Osteocyte (in vitro differentiated cells): ENCODE measurements at places on chromosomes 13 and 19.
A peak's percentile ranks its signal among the peaks of the same experiment; 100 is the strongest.

DNA sequence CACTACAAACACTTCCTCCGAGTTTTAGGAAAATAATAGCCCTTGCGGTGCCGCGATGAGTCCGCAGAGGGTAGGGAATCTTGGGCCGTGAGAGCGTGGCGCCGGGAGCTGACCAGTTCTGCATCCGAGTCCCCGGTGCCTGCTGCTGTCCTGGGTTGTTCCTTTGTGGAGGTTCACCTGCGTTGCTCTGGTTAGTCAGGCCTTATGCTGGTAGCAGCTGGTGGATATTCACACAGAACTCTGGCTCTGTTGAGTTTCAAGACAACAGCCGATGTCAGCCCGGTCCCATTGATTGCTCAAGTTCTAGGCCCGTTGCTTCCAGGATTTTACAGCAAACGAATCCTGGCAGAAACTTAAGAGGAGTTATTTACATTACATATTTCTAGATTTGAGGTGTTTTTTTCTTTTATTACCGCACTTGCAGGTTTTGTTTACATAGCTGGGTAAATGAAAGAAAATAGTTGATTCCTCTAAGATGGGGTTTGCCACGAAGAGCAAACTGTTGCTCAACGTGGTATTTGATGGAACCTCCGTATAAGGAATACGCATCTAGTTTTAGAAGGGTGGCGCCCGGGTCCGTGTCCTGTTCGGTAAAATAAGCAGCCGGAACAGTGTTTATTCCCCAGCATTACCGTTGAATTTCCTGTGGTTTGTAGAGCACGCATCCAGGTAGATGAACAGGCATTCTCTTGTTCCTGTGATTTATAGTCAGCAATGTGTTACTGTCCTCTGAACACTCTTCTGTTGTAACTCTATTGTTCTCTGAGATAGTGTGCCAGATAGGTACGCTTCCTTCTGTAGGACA lies 1.3 kb downstream of the CLDN10 start:
- peak overlapping the region; percentile 45 for H3K4me3 ChIP-seq
- H3K36me3 ChIP-seq: no peaks in the 10 kb centered on the region
- no peak overlapping the region for H3K27ac ChIP-seq
- peaks cover 6% of the 10 kb centered on the region for H3K4me1 ChIP-seq

- no peaks in the 10 kb centered on the region for H3K27me3 ChIP-seq
- H3K4me3 ChIP-seq: peak overlapping the region; percentile 36
- DNase-seq: no peak
Measured at GRCh38 chr19:46295401-46296201, 1.2 kb upstream of the HIF3A start.

DNA sequence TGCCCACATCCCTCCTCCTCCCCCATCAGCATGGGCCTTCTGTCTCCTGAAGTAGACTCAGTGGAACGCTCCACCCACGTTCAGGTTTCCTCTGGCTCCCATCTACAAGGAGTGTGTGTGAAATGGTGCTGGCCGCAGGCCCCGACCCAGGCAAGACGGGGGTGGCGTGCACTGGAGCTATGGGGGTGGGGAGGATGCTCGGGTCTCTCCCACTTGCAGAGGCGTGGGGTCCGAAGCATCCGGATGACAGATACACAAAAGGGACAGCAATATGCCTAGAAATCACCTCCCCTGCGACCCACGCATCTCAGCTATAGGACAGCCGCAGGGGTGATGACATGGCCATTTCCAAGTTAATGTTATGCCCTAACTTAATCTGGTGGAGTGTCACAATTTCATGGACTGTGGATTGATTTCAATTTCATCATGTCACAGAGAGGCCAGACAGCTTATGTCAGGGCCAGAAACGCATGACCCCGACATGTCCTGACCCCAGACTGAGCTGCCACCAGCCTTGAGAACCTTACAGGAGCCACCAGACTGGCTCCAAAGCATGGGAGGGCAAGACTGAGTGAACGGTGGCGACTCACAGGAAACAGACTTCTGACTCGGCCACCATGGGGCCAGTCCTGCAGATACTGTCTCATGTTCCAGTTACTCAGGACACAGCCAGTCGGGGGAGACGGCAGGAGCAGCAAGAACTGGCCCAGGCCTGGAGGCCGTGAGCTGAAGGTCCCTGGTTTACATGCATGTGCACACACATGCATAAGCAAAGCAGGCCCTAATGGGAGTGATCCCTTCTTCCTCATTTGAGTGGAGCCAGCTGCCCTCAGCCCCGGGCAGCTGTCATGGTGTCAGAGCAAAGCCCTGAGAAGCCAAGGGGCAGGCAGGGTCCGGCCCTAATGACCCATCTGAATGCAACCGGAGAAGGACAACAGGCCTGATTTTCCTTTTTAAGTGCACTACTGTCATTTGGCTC lies 82.2 kb downstream of the SLC7A1 start:
- H3K4me1 ChIP-seq: peaks cover 44% of the 10 kb centered on the region
- H3K36me3 ChIP-seq: peaks cover 51% of the 10 kb centered on the region
- DNase-seq: no peak
- H3K27me3 ChIP-seq: no peaks in the 10 kb centered on the region
- H3K4me3 ChIP-seq: no peak overlapping the region
- no peak overlapping the region for H3K27ac ChIP-seq

DNA sequence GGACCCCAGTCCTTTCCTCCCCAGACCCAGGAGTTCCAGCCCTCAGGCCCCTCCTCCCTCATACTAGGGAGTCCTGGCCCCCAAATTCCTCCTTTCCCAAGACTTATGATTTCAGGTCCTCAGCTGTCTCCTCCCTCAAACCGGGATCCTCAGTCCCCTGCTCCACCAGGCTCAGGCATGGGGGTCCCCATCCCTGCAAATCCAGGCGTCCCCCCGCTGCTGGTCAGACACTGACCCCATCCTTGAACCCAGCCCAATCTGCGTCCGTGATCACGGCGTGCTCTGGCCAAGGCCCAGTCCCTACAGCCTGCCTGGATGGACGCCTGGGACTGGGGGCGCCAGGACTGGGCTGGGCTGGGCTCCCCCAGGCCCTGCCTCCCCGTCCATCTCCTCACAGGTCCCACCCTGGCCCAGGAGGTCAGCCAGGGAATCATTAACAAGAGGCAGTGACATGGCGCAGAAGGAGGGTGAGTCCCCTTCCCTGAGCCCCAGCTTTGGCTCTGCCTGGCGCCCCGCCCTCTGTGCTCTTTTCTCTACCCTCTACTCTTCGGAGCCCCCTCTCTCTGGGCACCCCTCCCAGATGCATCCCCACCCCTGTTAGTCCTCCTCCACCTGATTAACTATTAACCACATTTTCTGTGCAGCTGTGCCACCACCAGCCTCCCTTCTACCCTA lies 672 bp downstream of the HPN start:
- no peak overlapping the region for H3K27ac ChIP-seq
- peaks cover 9% of the 10 kb centered on the region for H3K4me1 ChIP-seq
- DNase-seq: no peak
- no peaks in the 10 kb centered on the region for H3K27me3 ChIP-seq
- H3K36me3 ChIP-seq: no peaks in the 10 kb centered on the region

GRCh38 chr13:74574964-74575728 lies 440.9 kb upstream of the KLF12 start:
- H3K4me1 ChIP-seq: peaks cover 24% of the 10 kb centered on the region
- DNase-seq: no peak
- no peaks in the 10 kb centered on the region for H3K36me3 ChIP-seq

DNA sequence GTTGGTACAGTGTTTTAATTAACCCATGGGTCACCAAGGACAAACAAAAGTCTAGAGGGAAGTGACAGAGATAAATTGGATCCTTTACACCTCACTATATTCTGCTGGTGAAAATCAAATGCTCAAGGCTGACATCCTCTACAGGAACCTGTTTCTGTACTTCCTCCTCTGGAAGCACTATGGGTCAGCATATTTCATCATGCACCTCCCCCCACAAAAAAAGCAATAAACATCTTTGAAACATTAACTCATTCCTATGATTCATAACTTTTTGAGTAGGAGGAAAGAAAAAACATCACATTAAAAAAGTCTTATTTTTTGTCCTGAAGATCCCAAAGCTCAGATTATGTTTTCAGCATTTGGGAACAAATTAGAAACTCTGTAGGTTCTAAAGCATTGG lies 588.3 kb upstream of the SGCG start:
- H3K36me3 ChIP-seq: no peaks in the 10 kb centered on the region
- no peaks in the 10 kb centered on the region for H3K27me3 ChIP-seq
- H3K4me1 ChIP-seq: no peaks in the 10 kb centered on the region
- H3K4me3 ChIP-seq: no peak overlapping the region

DNA sequence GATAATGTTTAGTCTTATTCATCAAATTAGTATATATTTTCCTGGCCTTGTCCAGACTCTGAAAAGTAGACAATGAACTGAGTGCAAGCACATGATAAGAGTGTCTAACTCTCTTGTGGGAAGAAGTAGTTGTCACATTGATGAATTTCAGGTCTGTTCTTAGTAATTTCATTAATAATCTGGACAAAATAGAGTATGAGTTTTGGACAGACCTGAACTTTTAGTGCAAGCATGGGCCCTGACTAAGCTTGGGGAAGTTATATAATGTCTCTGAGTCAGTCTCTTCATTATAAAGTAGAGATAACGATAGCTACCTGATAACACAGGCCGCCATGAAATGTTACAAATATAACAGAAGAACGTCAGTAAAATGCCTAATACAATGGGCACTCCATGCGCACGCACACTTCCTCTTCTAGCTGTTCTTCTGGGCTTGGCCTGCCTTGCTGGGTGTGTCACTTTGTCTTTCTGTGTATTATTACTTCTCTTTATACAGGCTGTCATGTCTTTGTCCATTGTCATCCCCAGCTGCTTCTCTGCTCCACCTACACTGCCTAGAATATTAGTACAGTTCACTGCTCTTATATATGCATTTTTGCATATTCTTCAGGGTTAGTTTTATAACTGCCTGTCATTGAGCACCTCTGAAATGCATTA lies 129.1 kb upstream of the HTR2A start:
- DNase-seq: no peak
- H3K4me3 ChIP-seq: no peak overlapping the region
- H3K27me3 ChIP-seq: no peaks in the 10 kb centered on the region
- H3K36me3 ChIP-seq: no peaks in the 10 kb centered on the region
- no peak overlapping the region for H3K27ac ChIP-seq

GRCh38 chr19:12606796-12607195 lies 3.8 kb downstream of the ZNF490 start:
- no peak overlapping the region for H3K4me3 ChIP-seq
- no peak overlapping the region for H3K27ac ChIP-seq
- no peak for DNase-seq
- peaks cover 10% of the 10 kb centered on the region for H3K36me3 ChIP-seq
- H3K27me3 ChIP-seq: no peaks in the 10 kb centered on the region

GRCh38 chr13:114099918-114100445 lies 32.4 kb downstream of the RASA3 start:
- DNase-seq: no peak
- peaks cover 2% of the 10 kb centered on the region for H3K36me3 ChIP-seq
- H3K27me3 ChIP-seq: no peaks in the 10 kb centered on the region
- peaks cover 58% of the 10 kb centered on the region for H3K4me1 ChIP-seq

- no peak overlapping the region for H3K27ac ChIP-seq
- no peak for DNase-seq
- no peaks in the 10 kb centered on the region for H3K27me3 ChIP-seq
- H3K4me1 ChIP-seq: peaks cover 8% of the 10 kb centered on the region
- no peak overlapping the region for H3K4me3 ChIP-seq
Measured at GRCh38 chr19:53041366-53041765, 3.2 kb upstream of the ERVV-2 start.

- peak overlapping the region; percentile 1 for H3K27ac ChIP-seq
- no peak overlapping the region for H3K4me3 ChIP-seq
- H3K36me3 ChIP-seq: no peaks in the 10 kb centered on the region
- peaks cover 9% of the 10 kb centered on the region for H3K4me1 ChIP-seq
Measured at GRCh38 chr13:73832128-73832588, 302.0 kb downstream of the KLF12 start.

DNA sequence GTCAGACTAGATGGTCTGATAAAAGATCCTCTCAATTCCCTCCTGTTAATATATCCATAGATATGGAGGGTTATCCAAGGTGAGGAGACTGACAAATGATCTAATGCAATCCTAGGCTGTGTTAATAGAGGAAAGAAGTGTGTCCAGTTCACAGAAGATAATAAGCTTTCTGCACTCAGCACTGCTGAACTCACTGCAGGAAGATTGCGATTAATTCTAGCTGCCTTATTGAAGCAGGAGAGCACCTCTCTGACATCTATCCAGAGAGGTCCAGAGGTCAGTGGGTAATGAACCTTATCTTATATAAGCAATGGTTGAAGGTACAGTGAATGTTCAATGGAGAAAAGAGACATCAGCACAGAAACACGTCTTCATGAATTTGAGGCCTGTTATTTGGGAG lies 75.9 kb upstream of the SLC10A2 start:
- no peaks in the 10 kb centered on the region for H3K36me3 ChIP-seq
- H3K4me3 ChIP-seq: no peak overlapping the region
- no peak for DNase-seq
- H3K27ac ChIP-seq: no peak overlapping the region
- no peaks in the 10 kb centered on the region for H3K4me1 ChIP-seq
